GM10248 (cell line): ENCODE measurements at places on chromosomes 1 and 21.

GRCh38 chr1:89546082-89546889 lies 21.7 kb downstream of the LRRC8B start:
- DNase-seq, result no peak

- DNase-seq, result no peak
Observed at GRCh38 chr1:26314501-26314900, 3.3 kb upstream of the CD52 start.

GRCh38 chr1:20248971-20249612 lies 41.6 kb upstream of the VWA5B1 start:
- DNase-seq, result no peak

GRCh38 chr1:37813529-37814145 lies 5.6 kb upstream of the YRDC start:
- no peak for DNase-seq

DNA sequence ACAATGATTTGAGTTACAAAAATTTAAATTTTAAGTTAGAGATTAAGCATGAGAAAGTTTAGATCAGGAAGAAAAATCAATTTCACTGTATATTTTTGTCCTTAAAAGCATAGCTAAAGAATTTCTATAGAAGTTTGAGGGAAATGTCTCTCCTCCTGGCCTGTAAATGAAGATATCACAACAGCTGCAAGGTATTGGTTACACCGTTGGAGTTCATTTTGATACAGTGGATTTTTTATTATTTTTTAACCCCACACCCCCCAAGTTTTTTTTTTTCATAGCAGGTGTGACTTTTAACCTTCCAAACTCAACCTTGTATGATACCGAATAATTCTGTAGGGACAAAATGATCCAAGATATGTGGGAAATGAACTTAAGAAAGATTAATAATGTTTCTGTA lies 156.3 kb downstream of the DISP1 start:
- no peak for DNase-seq

- DNase-seq, result peak; percentile 52
Observed at GRCh38 chr21:17848228-17848627, 29.1 kb upstream of the C21orf91 start.

GRCh38 chr1:201254625-201255478 lies 28.5 kb upstream of the PKP1 start:
- peak; percentile 89 for DNase-seq

DNA sequence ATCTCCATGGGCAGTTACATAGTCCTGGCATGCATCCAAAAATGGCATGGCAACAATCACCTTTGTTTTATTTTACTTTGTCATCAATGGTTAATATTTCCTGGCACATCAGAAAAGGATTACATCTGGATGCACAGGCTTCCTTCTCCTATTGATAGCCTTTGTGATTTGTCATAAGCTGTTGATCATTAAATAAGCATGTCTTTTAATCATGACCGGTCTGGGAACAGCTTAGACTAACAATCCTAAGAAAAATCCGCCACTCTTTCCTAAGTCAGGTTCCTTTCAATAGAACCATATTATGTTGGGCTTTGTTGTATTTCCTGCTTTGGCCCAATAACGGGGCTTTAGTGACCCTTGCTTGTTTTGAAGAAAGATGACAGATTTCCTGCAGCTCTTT lies 330.6 kb downstream of the DUSP10 start:
- no peak for DNase-seq

- no peak for DNase-seq
Observed at GRCh38 chr1:20194224-20194623, 7.9 kb upstream of the PLA2G2C start.

GRCh38 chr1:193069748-193070385 lies 10.5 kb downstream of the RO60 start:
- DNase-seq, result no peak

- no peak for DNase-seq
Observed at GRCh38 chr21:14988760-14989159, 76.0 kb downstream of the NRIP1 start.

- DNase-seq, result no peak
Observed at GRCh38 chr1:206075786-206076755, 23.1 kb downstream of the RHEX start.

- DNase-seq, result no peak
Observed at GRCh38 chr1:53380296-53380695, 52.4 kb upstream of the LRP8 start.

DNA sequence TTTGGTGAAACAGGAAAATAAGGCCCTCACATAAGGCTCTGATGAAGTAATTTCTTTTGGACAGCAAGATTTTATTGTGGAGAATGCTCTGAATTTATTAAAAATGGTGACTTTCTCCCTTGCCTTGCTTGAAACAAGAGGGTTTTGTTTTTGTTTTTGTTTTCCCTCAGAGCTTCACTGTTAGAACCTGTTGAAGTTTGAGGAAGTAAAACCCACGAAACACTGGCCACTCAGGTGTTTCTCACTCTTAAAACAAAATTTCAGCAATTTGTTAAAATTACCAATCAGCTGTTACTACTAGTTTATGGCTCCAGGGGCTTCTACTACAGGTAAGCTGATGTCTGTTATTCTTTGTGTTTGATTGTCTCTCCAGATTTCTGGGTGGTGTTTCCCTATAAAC lies 112.6 kb upstream of the B3GALT2 start:
- DNase-seq, result peak; percentile 35

GRCh38 chr1:111602302-111602701 lies 17.3 kb upstream of the RAP1A start:
- DNase-seq, result no peak

- DNase-seq, result no peak
Observed at GRCh38 chr1:174266991-174267612, 107.8 kb downstream of the RABGAP1L start.

DNA sequence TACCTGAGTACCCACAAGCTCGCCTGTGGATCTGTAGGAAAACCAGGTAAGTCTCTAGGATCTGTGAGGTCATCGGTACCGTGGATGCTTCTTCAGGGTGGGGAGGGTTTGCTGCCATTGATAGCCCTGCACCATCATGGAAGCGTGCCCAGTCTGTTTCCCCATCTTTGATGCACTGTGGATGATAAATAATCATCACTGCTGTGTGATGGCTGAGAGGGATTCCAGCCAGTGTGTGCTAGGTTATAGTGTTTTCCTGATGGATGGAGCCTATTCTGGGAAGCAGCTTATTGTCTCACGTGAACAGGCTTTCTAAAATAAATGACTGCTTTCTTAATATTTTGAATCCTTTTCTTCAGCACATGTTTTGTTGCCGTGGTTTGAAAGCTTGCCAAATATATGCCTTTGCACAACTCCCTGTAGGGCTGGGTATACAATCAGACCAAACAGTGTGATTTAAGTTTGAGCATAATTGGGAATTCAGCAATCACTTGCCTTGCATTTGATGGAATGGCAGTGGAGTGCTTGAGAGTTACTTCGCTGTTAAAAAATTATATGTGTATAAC lies 113.8 kb downstream of the CAMTA1 start:
- DNase-seq, result no peak

DNA sequence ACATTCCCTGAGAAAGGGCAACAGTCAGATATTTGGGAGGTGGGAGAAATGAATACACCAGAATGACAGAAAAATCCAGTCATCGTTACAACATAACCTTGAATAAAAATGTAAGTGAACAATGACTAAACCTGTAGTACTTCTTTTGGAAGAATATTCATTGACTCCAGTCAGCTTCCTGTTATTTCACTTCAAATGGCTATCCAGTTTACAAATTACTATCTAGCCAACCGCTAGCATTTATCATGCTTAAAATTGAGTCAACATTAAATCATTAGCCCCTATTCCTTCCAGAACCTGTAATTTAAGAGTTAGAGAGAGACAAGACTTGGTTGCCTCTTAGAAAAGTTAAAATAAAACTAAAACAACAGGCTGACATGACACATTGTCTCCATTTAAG lies 33.6 kb downstream of the WLS start:
- no peak for DNase-seq

- DNase-seq, result no peak
Observed at GRCh38 chr1:167893798-167894197, 20.1 kb downstream of the ADCY10 start.

DNA sequence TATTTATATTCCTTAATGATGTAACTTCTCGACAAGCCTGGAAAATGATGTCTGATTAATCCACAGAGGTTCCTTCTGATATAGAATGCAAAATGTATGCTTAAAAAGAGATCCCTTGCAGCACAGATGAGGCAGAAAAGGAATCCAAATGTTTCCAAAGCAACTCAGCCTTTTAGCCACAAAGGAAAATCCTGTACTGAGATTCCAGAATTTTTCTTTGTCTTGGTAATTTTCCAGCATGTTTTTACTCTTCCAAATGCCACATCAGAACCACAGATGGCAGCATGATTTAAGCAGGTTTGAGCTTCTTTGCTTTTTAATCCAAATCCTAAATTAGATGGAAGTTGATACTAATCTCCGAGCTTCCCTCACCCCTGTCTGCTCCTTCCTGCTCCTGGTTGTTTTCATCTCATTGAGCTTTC lies 176.4 kb upstream of the PALMD start:
- DNase-seq, result no peak

- no peak for DNase-seq
Observed at GRCh38 chr1:245877976-245878375, 629.1 kb downstream of the SMYD3 start.

DNA sequence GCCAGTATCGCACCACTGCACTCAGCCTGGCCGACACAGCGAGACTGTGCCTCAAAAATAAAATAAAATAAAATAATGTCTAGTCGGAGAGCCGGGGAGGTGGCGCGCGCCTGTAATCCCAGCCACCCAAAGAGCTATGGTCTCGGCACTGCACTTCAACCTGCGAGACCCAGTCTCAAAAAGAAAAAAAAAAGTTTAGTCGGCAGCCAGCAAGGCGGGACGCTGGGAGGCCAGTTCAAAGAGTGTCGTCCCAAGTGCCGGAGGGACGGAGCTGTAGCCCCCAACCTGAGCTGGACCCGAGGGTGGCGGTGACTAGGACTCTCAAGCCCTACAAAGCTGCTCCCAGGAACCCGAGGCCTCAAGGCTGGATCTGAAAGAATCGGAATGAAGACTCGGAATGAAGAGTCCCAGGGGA lies 632 bp upstream of the FALEC start:
- DNase-seq, result no peak

DNA sequence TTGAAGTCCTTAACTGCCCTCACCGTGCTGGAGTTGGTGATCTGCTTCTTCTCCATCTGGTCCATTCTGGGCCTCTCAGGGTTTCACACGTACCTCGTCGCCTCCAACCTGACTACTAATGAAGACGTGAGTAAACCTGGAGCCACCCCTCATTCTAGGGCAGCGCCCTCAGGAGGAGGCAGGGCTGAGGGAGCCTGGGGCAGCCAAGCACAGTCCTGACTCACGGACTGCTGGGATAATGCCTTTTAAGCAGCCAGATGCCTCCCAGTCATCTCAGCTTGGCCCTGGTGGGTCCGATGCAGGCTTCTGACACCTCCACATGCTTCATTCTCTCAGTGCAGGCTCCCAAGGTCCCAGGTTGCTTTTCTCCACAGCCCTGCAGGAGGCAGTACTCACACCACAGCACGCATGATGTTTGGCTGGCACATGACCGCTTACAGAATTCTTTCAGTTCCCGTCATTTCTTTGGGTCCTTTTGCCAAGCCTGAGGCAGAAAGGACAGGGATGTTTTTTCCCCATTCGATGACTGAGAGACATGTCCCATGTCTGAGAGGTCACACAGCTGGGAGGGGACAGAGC lies 11.8 kb upstream of the SFN start:
- no peak for DNase-seq

- no peak for DNase-seq
Observed at GRCh38 chr1:219757890-219758289, 145.0 kb upstream of the ZC3H11B start.

DNA sequence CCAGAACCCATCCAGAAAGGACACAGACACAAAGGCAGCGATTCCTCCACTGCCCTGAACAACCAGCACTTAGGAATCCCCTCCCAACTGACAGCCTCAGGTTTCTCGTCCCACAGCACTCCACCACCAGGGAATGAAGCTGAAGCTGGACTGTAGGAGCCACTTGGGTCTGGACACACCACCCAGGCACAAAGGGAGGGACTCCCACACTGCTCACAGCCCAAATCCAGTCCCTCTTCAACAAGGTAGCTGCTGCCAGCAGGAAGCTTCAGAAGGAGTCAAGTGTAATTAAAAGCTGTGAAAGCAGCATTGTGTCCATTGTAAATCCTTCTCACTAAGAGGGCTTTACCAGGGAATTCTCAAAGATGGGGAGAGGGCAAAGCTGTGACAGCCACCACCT lies 29.0 kb downstream of the LMX1A start:
- DNase-seq, result no peak

GRCh38 chr1:115465802-115466363 lies 127.8 kb upstream of the NGF start:
- DNase-seq, result no peak

DNA sequence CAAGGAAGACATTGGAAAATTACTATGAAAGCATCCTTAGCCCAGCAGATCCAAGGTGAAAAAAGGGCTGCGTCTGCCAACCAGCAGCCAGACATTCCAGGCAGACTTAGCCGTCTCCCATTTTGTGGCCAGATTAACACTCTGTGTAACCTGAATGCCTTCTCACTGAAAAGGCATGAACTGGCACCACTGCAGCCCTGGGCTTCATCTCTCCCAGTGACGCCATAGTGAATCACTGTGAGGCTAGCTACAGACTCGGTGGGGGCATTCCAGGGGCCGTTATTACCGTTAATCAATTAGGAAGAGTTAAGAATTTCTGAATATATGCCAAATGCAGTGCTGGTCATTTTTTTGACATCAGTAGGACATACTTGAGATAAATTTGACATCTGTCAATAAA lies 627.4 kb downstream of the LMO4 start:
- DNase-seq, result no peak

- no peak for DNase-seq
Observed at GRCh38 chr1:111777301-111777700, 21.6 kb downstream of the DDX20 start.
